ENCODE measurements at places on chromosomes 3 and 15.

GRCh38 chr3:158465074-158465473, 105.9 kb upstream of the MLF1 start:
- no peak for DNase-seq

- no peak for DNase-seq
Observed at GRCh38 chr15:89374086-89374981, 39.7 kb upstream of the POLG start.

GRCh38 chr15:57460208-57460816, 84.0 kb downstream of the CGNL1 start:
- no peak for DNase-seq

- no peak for DNase-seq
Observed at GRCh38 chr3:69906351-69906966, 93.1 kb upstream of the SAMMSON start.

GRCh38 chr3:58025837-58026569, 17.8 kb downstream of the FLNB start:
- DNase-seq = no peak

- DNase-seq = no peak
Observed at GRCh38 chr3:105970283-105970682, 101.5 kb upstream of the CBLB start.

GRCh38 chr3:17942856-17943255, 200.4 kb upstream of the TBC1D5 start:
- DNase-seq = no peak

DNA sequence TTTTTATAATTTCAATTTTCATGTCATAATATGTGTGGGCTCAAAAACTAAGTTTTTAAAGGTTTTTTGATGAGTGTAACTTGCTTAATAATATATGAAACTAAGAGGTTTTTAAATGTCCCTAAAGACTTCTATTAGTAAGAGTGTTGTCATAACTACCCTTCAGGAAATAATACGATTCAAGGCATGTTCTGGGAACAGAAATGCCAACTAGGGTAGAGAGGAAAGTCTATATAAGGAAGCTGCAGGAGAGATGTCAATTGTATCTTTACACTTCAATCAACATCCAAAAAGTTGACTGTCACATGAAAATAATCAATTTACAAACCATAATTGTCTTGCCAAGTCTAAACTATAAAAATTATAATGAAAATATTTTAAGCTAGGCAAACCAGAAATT, 76.3 kb downstream of the SMARCC1 start:
- no peak for DNase-seq

DNA sequence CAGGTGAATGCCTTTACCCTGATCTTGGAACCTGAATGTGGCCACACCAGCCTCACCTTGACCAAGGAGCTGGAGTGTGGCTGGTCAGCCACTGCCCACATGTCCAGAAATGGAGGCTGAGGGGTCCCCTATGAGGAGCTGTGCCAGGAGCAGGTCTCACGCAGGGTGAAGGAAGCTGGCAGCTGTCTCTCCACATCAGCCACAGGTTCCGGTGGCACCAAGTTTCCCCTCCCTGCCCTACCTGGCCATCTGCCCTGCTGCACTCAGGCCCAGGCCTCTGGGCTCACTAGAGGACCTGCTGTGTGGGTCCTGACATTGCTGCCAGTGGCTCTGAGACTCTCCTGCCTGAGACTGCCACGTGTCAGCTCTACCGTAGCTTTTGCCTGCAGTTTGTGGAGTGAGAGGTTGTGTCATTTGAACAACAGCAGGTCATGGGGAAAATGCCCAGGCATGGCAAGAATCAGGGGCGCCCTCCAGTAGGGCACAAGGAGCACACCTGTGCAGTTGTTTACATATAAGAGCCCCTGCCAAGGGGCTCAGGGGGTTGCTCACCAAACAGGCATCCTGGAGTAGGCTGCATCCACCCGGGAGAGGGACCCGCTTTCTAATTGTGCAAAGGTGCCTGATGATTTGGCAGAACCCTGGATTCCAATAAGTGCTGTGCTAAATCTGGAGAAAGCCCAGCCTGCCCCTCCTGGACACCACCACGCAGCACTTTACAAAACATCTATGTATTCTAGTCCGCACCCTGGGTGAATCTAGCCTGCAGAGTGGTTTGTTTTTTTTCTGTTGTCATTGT, 258.5 kb upstream of the TLE3 start:
- DNase-seq = no peak

Data from stimulated activated CD4-positive, alpha-beta T cell treated with anti-CD3 and anti-CD28 coated beads, Interleukin-15, amount 100 ng/mL, for 1 hour (primary cell).